ENCODE measurements at places on chromosomes 13 and 19. TPM values are rescaled to one million over a fixed set of nuclear protein-coding genes. Genes with fewer than 3 reads are reported as not detected.

DNA sequence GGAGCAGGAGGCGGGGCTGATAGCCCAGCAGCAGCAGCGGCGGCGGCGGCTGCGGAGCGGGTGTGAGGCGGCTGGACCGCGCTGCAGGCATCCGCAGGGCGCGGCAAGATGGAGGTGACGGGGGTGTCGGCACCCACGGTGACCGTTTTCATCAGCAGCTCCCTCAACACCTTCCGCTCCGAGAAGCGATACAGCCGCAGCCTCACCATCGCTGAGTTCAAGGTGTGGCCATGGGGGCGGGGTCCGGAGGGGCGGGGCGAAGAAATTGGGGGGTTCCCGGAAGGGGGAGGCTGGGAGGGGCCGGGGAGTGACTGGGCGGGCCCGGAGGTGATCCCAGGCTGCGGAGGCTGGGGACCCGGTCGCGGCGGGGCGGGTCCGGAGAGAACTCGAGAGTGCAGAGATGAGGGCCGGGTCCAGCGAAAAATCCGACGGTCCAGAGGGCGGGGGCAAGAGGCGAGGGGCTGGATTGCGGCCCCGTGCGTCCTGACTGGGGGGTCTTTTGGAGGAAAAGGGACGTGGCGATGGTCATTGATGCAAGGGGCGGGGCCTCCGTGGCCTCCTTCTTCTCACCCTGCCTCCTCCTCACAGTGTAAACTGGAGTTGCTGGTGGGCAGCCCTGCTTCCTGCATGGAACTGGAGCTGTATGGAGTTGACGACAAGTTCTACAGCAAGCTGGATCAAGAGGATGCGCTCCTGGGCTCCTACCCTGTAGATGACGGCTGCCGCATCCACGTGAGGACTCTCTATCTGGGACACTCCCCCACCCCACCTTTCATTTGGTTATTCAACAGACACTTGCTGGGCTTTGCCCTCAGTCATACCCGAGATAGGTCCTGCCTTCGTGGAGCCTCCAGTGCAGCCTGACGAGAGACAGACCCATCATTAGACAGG is at the start of gene TBCB:
Gene TBCB, plus strand, starts transcription at position 16 of the 891 bp plus-strand sequence. Its CDS starts 93 bp downstream, at position 109.
- DNase-seq = peak; percentile 88

GRCh38 chr19:28397306-28397705 is 815.6 kb downstream of the UQCRFS1 start:
- no peak for DNase-seq

DNA sequence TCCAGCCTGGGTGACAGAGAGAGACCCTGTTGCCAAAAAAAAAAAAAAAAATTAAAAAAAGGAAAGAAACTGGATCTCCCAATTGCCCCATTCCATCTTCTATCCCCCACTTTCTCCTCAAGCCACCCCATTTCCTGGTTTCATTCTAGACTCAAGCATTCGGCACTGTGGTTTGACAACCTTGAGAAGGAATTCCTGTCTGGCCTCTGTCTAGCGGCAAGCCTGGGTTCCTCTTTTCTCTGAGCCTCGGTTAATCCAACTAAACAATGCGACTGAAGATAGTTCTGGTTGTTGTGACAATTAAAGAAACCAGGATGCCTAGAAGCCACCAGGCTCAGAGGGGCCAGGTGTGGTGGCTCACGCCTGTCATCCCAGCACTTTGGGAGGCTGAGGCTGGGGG is 3.3 kb upstream of the C3 start:
- peak; percentile 18 for DNase-seq

- DNase-seq = no peak
These were observed 30.3 kb downstream of the CRYL1 start for GRCh38 chr13:20495087-20496023.

The ETFB gene
- 448 TPM for total RNA-seq

GRCh38 chr13:77740097-77740735 is 42.7 kb downstream of the SLAIN1 start:
- DNase-seq = no peak

The FBXO46 gene
- total RNA-seq = 15.4 TPM

The ZNF558 gene
- 10.8 TPM for total RNA-seq

GRCh38 chr19:4556597-4557127 is 2.8 kb downstream of the SEMA6B start:
- DNase-seq = no peak

GRCh38 chr13:46039411-46040182 is 12.9 kb downstream of the ZC3H13 start:
- DNase-seq = no peak

- no peak for DNase-seq
These were observed 7.9 kb upstream of the ARHGAP33 start for GRCh38 chr19:35767288-35768081.
